Glomerular endothelial cell (primary cell): ENCODE measurements at places on chromosomes 6 and 20. TPM values are rescaled to one million over a fixed set of nuclear protein-coding genes. Genes with fewer than 3 reads are reported as not detected.

The TAB2 gene
- total RNA-seq = 26.4 and 49.8 TPM in 2 replicates

The GPLD1 gene
- total RNA-seq = 0.18 TPM in 1 of 2 replicates, not detected in the other

The TAGAP gene
- not detected in 2 replicates for total RNA-seq

GRCh38 chr20:33526769-33527168, 36.9 kb downstream of the CBFA2T2 start:
- no peak for DNase-seq

DNA sequence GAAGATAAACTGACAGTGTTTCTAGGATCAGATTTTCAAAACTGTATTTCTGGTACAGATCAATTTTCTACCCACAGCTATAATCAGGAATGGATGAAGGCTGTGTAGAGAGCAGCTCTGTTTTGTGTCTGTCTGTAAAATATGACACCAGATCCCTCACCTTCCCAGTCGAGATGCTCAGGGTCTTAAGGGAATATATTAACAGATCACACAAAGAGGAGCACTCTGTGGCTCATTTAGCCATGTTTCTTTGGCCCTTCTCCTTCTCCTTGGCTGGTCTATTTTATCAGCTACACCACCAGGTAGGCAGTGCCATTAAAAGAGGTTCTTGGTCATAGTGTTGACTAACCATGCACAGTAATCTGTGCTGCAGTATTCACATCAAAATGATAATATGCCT, 82.6 kb downstream of the PREP start:
- DNase-seq = no peak

GRCh38 chr20:22582386-22582963, 1.9 kb downstream of the FOXA2 start:
- DNase-seq = no peak

GRCh38 chr20:17562804-17563305, 7.0 kb upstream of the DSTN start:
- no peak for DNase-seq

GRCh38 chr6:80946402-80946801, 806.1 kb downstream of the TENT5A start:
- no peak for DNase-seq

- DNase-seq = no peak
Observed at GRCh38 chr20:23148731-23149570, 62.8 kb upstream of the CD93 start.

GRCh38 chr6:89360415-89360999, 8.0 kb upstream of the UBE2J1 start:
- DNase-seq = no peak

GRCh38 chr6:163536770-163537169, 122.3 kb downstream of the QKI start:
- no peak for DNase-seq

- no peak for DNase-seq
Observed at GRCh38 chr6:90793771-90794170, 206.9 kb upstream of the MAP3K7 start.

The RIPPLY2 gene
- not detected in 2 replicates for total RNA-seq

DNA sequence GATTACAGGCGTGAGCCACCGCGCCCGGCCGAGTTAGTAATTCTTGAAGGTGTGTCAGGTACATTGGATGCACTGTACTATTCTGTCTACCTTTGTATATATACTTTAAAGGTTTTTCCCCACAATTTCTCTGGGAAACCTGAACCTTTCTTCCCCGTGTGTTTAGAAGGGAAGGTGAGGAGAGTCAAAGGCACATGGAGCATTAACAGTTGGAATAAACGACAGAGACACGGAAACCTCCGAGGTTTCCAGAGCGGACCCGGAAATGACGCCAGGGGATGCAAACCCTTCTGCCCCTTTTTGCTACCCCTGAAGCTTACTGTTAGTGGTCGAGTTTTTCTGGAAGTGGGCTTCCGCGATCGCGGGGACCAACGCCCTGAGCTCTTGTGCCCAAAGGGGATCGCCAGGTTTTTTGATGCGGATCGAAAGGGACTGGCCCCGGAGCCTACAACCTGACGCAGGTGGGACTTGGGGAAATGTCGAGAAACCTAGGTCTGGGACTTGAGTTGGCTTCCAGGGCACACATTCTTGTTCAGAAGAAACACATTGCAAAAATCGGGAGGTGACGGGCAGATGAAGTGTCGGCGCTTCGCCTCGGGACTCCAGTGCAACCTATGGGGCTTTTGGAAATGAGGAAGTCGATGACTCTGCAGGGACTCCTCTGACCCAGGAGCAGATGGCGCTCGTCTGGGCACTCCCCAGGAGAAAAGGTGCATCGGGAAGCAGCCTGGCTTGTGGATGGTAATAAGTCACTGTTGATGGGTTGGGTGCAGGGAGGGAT, 218.2 kb downstream of the OR2B2 start:
- no peak for DNase-seq

The PYGB gene
- total RNA-seq = 113 and 128 TPM in 2 replicates
